ENCODE measurements at places on chromosomes 6 and 20.

DNA sequence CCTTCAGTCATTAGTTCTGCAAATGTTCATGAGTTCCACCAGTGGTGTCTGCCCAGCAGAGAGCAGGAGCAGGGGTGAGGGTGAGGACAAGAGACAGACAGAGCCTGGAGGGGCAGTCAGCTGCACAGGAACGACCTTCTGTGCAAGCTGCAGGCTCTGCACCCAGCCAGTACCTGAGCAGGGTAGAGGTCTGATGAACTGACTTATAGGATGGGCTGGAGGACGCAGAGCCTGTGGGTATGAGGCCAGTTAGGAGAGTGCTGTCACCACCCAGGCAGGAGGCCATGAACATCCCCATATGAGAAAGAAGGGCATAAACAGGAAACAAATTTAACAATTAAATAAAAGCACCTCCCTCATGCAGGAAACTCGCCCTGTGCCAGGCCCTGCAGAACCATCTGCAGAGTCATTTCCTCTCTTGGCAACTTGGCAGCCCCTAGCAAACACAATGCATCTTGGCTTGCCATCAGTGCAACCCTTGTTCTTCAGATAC is 17.9 kb downstream of the C6orf15 start:
- no peak for DNase-seq

- no peak for DNase-seq
Observed at GRCh38 chr6:129130959-129131681, 248.2 kb downstream of the LAMA2 start.

DNA sequence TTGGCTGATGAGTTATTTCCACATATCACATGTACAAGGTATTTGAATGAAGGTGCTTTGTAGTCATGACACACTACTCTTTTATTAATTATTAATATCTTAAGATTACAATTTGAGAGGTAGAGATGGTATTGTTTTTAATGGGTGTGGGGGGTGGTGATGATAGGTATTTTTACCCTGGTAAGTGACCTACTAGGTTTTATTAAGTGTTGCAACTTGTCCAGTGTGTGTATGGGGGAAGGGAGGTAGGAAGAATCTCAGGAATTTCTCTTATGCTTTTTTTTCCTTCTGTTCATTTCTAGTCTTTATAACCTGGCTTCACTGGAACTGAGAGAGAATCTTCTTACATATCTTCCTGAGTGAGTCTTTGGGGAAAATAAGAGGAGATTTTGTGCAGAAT is 101.4 kb downstream of the LRRC1 start:
- no peak for DNase-seq

- DNase-seq: no peak
Observed at GRCh38 chr6:88449770-88450169, 283.6 kb upstream of the CNR1 start.

Measured in stomach (tissue), 19 donors.